ENCODE measurements at places on chromosomes 3 and 15.

DNA sequence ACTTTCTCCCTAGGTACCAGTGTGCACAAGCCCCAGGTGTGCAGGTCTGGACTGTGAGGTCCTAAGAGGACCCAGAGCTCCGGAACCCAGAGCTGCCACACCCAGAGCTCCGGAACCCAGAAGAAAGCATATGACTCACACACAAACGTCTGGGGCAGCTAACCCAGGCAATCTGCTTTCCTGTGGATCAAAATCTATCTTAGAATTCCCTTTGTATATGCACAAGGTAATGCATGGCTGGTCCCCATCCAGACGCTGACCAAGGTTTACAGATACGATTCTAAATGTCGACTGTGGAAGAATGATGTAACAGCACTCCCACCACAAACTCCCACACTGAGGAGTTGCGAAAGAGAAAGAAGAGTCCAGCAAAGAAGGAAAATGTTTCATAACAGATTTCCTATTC is 15.7 kb downstream of the KCNMB2 start:
- no peak for DNase-seq

GRCh38 chr15:26928051-26928450 is 42.9 kb upstream of the GABRG3 start:
- DNase-seq: no peak

DNA sequence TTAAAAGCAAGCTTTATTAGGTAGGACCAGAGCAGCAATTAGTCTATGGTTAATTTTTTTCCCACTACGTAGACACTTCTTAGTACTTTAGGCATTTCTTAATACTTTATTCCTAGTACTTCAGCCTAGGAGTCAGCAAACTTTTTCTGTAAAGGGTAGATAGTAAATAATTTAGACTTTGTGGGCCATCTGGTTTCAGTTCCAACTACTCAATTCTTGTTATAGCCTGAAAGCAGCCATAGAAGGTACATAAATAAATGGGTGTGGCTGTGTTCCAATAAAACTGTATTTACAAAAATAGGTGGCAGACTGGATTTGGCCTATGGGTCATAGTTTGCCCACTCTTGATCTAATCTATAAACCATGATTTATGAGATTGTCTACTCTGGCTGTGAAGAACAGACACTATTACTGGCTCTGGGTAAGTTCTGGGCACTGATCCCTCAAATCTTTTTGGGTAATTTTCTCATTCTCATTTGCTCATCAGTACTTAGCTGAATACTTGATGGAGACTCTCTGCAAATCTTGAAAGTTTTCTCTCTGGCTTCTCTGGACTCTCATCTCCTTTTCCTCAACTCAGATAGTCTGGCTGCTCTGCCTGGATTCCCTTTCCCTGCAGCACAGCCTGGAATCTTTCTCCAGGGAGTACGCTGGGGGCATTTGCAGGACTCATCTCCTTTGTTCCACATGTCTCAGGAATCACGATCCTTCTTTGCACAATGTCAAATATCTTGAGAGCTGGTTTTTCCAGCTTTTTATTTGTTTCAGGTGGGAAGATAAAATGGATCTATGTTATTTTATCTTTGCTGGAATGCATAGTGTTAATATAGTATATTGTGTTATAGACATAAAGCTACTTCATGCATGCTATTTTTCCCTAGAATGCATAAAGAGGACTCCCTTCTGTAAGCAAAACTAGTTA is 524.8 kb upstream of the TBL1XR1 start:
- no peak for DNase-seq

DNA sequence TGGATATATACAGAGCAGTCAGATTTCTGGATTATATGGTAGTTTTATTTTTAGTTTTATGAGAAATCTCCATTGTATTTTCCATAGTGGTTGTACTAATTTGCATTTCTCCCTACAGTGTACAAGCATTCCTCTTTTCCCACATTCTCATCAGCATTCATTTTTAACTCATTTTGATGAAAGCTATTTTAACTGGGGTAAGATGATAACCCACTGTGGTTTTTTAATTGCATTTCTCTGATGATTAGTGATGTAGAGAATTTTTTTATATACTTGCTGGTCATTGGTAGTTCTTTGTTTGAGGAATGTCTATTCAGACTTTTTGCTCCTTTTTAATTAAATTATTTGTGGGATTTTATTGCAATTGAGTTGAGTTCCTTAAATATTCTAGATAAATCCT is 903.6 kb downstream of the DIPK2A start:
- DNase-seq: no peak

GRCh38 chr15:94359716-94360115 is 128.4 kb downstream of the MCTP2 start:
- no peak for DNase-seq

DNA sequence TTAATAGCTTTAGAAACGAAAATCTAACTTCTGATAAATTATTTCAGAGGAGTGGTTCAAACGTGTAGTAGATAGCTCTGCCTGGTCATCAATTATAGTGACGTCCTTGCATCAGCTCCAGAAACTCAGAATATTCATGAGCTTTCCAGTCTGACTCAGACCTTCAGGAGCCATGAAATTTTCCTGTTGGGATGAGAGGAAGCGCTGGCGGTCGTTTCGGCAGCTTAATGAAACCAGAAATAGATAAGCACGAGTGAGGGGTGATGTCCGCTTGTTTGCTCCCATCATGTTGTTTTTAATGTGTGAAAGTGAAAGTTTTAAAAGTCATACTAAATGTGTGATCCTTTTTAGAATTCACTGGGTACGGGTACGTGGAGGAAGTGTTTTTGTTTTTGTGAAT is 141.1 kb downstream of the PGPEP1L start:
- DNase-seq: no peak
